GM06990 (cell line): ENCODE measurements at places on chromosomes 1 and 21.

DNA sequence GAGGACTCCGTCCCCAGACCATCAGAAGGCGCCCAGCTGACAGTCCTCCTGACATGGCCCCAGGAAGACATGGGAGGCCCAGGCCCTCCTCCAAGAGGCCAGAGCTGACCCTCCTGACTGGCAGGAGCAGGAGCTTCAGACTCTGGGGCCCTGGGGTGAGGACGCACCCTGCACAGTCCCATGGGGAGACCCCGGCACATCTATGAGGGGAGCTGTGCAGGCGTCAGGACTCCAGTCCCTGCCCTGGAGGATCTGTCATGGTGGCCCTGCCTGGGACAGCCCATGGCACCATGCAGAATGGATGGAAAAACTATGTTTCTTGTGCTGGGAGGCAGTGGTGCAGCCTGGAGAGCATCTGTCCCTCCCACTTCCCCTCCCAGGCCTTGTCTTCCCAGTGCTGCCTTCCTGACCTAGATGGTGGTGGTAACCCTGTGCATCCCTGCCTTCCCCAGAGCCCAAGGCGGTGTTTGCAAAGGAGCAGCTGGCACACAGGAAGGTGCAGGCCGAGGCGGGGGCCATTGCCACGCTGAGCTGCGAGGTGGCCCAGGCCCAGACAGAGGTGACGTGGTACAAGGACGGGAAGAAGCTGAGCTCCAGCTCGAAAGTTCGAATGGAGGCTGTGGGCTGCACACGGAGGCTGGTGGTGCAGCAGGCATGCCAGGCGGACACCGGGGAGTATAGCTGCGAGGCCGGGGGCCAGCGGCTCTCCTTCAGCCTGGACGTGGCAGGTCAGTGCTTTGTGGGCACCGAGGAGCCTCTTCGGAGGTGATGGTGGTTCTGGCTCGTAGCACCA lies 41.9 kb downstream of the OBSCN start:
- DNase-seq = no peak

GRCh38 chr1:171379846-171380245 lies 65.9 kb downstream of the FMO4 start:
- DNase-seq = no peak

- no peak for DNase-seq
Measured at GRCh38 chr1:66490816-66491215, 43.1 kb upstream of the SGIP1 start.

GRCh38 chr1:172770071-172770470 lies 111.2 kb downstream of the FASLG start:
- no peak for DNase-seq

DNA sequence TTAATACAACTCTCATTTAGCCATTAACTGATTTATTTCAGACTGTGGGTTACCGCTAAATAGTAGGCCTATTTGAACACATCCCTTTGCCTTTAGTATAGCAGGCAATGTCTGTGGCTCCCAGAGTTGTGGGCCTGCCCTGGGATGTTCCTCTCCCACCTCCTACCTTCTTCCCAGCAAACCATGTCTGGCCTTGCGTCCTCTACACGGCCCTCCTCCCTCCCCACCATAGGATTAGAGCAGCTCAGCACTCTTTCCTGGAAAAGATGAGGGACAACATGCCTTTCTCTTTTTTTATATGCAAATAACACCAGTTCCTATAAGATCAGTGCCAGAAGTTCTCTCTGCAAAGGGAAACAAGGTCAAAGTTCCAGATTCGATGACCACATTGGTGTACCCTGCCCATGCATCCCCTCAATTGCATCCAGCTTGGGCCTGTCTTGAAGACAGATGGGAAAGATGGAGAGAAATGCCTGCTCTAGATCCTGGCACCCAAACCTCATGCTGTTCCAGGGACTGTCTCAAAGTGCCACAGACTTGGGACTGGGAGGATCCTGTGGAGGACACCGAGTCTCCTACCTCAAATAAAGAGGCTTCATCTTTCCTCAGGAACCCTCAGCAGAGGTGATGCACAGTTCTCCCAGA lies 57.2 kb downstream of the CD46 start:
- DNase-seq = no peak

- no peak for DNase-seq
Measured at GRCh38 chr21:44739316-44739715, 27.9 kb upstream of the TSPEAR start.

GRCh38 chr1:203443296-203443695 lies 32.3 kb upstream of the PRELP start:
- no peak for DNase-seq

DNA sequence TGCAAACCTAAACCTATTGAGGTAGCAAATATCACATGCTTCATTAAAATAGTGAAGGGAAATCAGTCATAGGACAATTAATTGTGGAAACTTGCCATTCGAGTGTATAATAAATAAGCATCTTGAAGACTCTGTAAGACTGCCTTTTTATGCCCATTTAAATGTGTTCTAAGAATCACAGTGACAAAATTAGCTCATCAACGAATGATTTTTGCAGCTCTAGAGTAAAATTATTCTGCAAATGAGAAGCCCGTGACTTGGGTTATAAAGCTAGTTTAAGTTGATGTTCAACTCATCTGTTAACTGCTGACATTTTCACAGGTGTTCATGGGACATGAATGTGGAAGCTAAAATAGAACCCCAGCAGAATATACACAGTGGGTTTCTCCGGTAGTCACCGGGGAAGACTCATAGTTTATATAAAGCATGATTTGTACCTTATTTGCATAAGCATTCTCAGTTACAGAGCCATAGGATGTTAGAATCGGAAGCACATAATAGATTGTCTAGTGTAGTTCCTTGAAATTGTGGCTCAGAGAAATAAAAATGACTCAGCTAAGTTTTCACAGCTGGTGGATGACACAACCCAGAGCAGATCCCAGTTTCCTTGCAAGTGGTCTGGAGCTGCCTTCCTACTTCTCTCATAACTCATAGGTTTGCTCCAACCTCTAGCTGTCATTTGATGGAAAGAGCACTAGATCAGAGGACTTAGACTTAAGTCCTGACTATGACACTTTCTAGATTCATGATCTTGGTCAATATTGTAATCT lies 107.3 kb downstream of the UCHL5 start:
- DNase-seq = peak; percentile 49

GRCh38 chr1:3036447-3037280 lies 15.4 kb downstream of the ACTRT2 start:
- no peak for DNase-seq

DNA sequence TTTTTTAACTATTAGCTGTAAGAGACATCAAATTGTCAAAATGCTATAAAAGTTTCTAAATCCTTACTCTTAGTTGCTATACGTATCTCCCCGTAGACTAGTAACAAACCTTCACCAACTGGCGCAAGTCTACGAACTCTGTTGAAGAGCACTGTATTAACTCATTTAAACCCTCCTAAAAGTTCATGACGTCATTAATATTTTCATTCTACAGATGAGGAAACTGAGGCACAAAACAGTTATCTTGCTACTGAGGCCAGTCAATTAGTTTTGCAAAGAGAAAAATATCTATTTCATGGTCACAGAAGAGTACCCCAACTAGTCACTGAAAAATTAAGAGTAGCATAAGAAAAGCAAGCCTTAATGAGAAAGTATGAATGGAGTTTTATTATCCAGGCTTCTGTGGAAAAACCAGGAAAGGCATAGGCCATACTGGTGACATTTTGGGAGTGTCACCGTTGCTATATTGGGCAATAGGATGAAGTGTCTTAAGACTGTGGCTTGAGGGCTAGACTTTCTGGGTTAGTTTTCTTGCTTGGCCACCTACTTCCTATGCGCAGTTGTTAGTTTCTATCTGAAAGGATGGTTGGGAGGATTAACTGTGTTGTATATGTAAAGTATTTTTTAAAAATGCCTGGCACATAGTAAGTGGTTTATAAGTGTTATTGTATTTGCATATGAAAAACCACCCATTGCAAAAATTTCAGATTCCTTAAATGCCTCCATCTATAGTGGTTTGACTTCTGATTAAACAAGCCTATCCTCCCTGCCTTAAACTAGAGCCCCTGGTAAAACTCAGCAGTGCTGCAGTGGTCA lies 52.4 kb upstream of the SYT14 start:
- no peak for DNase-seq

DNA sequence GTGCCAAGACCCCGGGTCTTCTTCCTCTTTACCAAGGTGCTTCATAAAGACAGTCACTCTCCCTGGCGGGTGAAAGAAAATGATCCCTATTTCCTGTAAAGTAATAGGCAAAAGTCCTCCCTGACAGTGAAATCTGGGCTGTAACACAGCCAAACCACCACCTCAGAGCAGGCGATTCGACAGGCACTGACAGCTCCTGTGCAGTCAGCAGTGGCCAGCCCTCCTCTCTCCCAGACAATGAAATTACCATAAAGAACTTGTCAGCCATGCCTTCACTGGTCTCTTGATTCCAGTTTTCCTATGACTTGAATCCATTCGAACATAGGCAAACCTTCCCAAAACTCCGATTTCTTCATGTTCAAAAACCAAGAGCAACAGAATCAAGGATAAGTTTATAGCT lies 492.2 kb upstream of the DAB1 start:
- DNase-seq = no peak

DNA sequence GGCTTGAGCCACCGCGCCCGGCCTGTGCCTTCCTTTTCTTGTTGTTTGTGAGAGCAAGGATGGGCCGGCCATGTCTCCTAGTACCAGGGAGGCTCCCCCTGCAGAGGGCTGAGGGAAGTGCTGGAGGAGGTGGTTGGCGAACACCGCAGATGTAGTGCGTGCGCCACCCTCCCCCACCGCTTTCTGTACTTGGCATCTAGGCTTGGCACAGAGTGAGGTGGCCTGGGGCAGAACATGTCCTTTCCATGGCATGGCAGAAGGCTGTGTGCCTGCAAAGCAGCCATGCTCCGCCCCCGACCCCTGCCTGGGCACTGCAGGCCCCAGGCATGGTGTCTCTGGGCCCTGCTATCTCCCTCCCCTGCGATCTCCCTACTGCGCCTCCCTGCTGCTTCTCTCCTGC lies 30.7 kb downstream of the ALPL start:
- no peak for DNase-seq

DNA sequence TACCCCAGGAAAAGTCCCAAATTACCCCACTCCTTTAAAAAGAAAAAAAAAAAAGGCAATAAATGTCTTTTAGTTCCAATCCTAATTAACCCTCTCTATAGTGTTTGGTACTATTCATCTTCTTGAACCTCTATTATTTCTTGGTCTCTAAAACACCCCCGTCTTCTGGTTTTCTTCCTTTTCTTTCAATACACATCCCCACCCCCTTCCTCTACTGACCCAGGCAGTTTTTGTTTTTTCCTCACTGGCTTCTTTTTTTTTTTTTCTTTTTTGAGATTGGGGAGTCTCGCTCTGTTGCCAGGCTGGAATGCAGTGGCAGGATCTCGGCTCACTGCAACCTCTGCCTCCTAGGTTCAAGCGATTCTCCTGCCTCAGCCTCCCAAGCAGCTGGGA lies 26.1 kb downstream of the EGLN1 start:
- no peak for DNase-seq
